HFFc6 (cell line): ENCODE measurements at places on chromosomes 3 and 15. TPM values are rescaled to one million over a fixed set of nuclear protein-coding genes. Genes with fewer than 3 reads are reported as not detected.

RARB gene
- 1.6 TPM in 1 of 3 replicates, not detected in the others for total RNA-seq

ROPN1 gene
- total RNA-seq, result not detected in 3 replicates

GP5 gene
- total RNA-seq, result not detected in 2 replicates

NPAP1 gene
- not detected in 3 replicates for total RNA-seq

FOXB1 gene
- not detected in 3 replicates for total RNA-seq

THPO gene
- total RNA-seq, result not detected in 2 replicates

FSTL1 gene
- total RNA-seq, result 1,621 to 1,855 TPM (median 1,800 TPM) in 3 replicates

GLDN gene
- total RNA-seq, result not detected in 3 replicates

KIF7 gene
- total RNA-seq, result 25.5 and 25.7 TPM in 2 replicates

ATP13A5 gene
- total RNA-seq, result not detected in 3 replicates

GRCh38 chr3:133213937-133214336 lies 175.7 kb downstream of the TMEM108 start:
- peaks cover 3% of the 10 kb centered on the region; the same call in 1 of the 2 replicates for H3K27me3 ChIP-seq
- H3K36me3 ChIP-seq, result no peaks in the 10 kb centered on the region
- H3K4me1 ChIP-seq, result peaks cover 6% of the 10 kb centered on the region; the same call in 1 of the 2 replicates

DNA sequence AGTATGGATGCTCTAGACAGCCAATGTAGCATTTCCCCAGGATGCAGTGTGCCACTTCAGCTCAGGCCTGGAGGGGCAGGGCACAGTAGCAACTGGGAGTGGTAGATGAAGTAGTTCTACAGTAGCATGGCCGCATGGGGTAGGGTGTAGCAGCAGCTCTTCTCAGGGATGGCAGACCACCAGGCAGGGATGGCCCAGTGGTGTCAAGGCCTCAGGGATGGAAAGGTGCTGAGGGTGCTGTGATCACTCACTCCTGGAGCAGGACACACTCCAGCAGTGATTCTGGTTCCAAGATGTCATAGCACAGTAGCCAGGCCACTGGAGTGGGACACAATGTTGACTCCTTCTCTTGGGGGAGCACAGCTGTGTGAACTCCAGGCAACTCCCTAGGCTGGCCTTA lies 210.9 kb upstream of the LYSMD4 start:
- H3K4me1 ChIP-seq, result no peaks in the 10 kb centered on the region
- no peak overlapping the region for H3K27ac ChIP-seq
- H3K27me3 ChIP-seq, result no peaks in the 10 kb centered on the region
- H3K4me3 ChIP-seq, result no peak overlapping the region
- H3K36me3 ChIP-seq, result no peaks in the 10 kb centered on the region

GRCh38 chr3:32147509-32147908 lies 41.1 kb downstream of the GPD1L start:
- no peak overlapping the region for H3K4me3 ChIP-seq
- no peaks in the 10 kb centered on the region for H3K36me3 ChIP-seq
- no peaks in the 10 kb centered on the region for H3K27me3 ChIP-seq
- DNase-seq, result no peak

- no peak overlapping the region for H3K27ac ChIP-seq
- H3K27me3 ChIP-seq, result peaks cover 69% of the 10 kb centered on the region
- no peak overlapping the region for H3K4me3 ChIP-seq
- no peaks in the 10 kb centered on the region for H3K4me1 ChIP-seq
- H3K36me3 ChIP-seq, result no peaks in the 10 kb centered on the region
Observed at GRCh38 chr15:66126031-66126441, 127.5 kb downstream of the MEGF11 start.

GRCh38 chr15:73322665-73323373 lies 45.9 kb downstream of the HCN4 start:
- H3K36me3 ChIP-seq, result no peaks in the 10 kb centered on the region
- no peak overlapping the region for H3K4me3 ChIP-seq
- H3K27me3 ChIP-seq, result peaks cover 18% of the 10 kb centered on the region
- no peak for DNase-seq
- H3K27ac ChIP-seq, result no peak overlapping the region
- H3K4me1 ChIP-seq, result no peaks in the 10 kb centered on the region

DNA sequence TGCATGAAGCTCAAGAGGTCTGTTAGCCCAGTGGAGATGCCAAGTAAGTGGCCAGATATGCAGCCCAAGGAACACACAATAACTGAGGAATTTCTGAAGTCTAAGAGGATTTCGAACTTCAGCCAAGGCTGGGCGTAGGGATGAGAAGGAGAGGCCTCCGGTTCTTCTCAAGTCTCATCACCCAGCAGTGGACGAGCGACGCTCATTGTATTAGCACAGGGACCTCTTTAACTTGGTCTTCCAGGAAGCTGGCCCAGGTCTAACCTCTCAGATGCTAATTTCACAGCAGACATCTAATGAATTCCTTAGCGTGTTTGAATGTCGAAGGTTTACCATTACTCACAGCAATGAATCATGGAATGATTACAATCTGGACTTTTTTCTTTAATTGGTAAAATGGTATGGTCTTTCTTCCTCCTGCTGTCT lies 85.0 kb downstream of the HES1 start:
- H3K4me3 ChIP-seq, result no peak overlapping the region
- peaks cover 36% of the 10 kb centered on the region for H3K27me3 ChIP-seq
- H3K4me1 ChIP-seq, result peaks cover 22% of the 10 kb centered on the region
- peak; percentile 35 for DNase-seq
- H3K36me3 ChIP-seq, result no peaks in the 10 kb centered on the region
- peak overlapping the region; percentile 41; the same call in 1 of the 2 replicates for H3K27ac ChIP-seq

GRCh38 chr3:129346695-129347457 lies 68.2 kb downstream of the HMCES start:
- H3K4me1 ChIP-seq, result 0 out of 2 replicates have a peak, but pooled peaks cover 4% of the 10 kb centered on the region
- peaks cover 37% of the 10 kb centered on the region for H3K27me3 ChIP-seq
- no peak overlapping the region for H3K4me3 ChIP-seq
- H3K27ac ChIP-seq, result no peak overlapping the region

GRCh38 chr15:73972984-73973682 lies 19.0 kb downstream of the STOML1 start:
- H3K27ac ChIP-seq, result no peak overlapping the region
- H3K4me1 ChIP-seq, result peaks cover 28% of the 10 kb centered on the region
- H3K36me3 ChIP-seq, result peaks cover 4% of the 10 kb centered on the region; the same call in 1 of the 2 replicates
- peak overlapping the region; percentile 52; the same call in 1 of the 2 replicates for H3K4me3 ChIP-seq
- DNase-seq, result peak; percentile 73

DNA sequence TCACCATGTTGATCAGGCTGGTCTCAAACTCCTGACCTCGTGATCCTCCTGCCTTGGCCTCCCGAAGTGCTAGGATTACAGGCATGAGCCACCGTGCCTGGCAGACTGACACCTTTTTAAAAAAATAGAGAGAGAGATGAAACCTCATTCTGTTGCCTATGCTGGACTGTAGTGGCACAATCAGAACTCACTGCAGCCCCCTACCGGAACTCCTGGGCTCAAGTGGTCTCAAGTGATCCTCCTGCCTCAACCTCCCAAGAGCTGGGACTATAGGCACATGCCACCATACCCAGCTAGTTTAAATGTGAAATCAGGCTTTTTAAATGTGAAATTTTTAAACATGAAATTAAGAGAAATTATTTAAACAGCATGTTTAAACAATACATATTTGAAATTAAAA lies 265.2 kb upstream of the UBE2E1 start:
- H3K4me3 ChIP-seq, result no peak overlapping the region
- no peaks in the 10 kb centered on the region for H3K36me3 ChIP-seq
- H3K27ac ChIP-seq, result no peak overlapping the region
- DNase-seq, result no peak
- no peaks in the 10 kb centered on the region; the same call in 1 of the 2 replicates for H3K27me3 ChIP-seq

DNA sequence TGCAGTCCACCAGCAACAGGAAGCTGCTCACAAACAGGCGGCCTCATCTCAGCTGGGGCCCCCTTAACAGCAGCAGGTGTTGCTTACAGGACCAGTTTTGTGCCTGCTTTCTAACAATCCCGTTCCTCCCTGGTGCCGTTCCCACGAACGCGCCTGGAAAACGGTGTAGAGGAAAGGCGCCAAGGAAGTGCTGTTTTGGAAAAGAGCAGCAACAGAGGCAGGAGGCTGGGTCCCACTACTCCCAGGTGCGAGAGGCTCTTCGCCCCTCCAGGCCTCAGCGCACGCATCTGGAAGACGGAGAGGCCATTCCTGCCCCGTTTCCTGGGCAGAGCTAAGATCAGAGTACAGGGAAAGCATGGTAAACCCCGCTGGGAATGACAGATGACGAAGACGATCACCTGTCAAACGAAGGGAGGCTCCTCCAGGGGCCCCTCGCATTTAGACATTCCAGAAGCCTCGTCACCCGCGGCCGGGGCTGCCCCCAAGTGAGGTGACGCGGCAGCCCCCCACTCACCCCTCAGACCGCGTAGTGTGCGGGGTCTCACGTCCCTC lies 603 bp downstream of the SCAPER start:
- peaks cover 31% of the 10 kb centered on the region for H3K4me1 ChIP-seq
- H3K4me3 ChIP-seq, result peak overlapping the region; percentile 92
- no peak for DNase-seq

DNA sequence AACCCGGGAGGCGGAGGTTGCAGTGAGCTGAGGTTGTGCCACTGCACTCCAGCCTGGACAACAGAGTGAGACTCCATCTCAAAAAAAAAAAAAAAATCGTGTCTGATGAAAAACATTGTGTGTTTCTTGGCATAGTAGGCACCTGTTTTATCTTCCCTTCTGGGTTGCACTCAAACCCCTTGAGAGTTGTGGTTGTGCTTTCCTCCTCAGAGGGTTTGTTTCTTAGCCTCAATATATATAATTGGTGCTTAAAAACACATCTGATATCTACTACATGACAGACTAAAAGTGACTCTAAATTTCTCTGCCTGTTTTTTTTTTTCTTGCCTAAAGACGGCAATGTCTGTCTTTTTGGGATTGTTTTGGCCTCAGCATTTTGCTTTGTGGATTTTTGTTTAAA lies 7.6 kb downstream of the NR1D2 start:
- H3K4me1 ChIP-seq, result peaks cover 55% of the 10 kb centered on the region
- peaks cover 3% of the 10 kb centered on the region; the same call in 1 of the 2 replicates for H3K27me3 ChIP-seq
- peaks cover 36% of the 10 kb centered on the region for H3K36me3 ChIP-seq
- no peak for DNase-seq
- no peak overlapping the region for H3K27ac ChIP-seq

DNA sequence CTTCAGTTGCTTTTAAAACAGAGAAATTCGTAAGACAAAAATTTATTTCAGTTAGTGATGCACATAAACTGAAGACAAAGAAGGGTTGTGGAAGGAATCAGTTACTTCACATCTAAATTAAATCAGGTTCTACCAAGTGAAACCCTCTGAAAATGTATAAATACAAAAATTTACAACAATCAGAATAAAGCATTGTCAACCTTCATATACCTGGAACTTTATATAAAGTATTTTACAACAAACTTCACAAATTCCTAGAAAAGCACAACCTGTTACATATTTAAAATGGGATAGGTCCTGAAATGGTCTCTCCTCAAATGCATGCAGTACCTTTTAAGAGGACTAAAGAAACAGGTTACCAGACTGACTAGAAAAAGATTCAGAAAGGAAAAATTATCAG lies 26.9 kb downstream of the ATOSA start:
- H3K4me3 ChIP-seq, result peak overlapping the region; percentile 67; the same call in 1 of the 2 replicates
- peaks cover 19% of the 10 kb centered on the region for H3K36me3 ChIP-seq
- peak overlapping the region; percentile 97 for H3K27ac ChIP-seq
- no peak for DNase-seq
- H3K27me3 ChIP-seq, result no peaks in the 10 kb centered on the region
- peaks cover 56% of the 10 kb centered on the region for H3K4me1 ChIP-seq

DNA sequence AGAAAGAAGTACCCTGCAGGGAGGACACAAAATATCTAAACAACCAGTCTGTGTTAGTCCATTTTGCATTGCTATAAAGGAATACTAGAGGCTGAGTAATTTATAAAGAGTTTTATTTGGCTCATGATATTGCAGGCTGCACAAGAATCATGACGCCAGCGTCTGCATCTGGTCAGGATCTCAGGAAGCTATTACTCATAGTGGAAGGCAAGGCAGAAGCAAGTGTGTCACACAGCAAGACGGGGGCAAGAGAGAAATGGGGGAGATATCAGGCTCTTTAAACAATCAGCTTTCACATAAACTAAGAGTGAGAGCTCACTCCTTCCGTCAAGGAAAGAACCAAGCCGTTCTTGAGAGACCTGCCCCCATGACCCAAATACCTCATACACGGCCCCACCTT lies 614.8 kb downstream of the ZIC1 start:
- H3K27ac ChIP-seq, result peak overlapping the region; percentile 46; the same call in 1 of the 2 replicates
- H3K4me3 ChIP-seq, result peak overlapping the region; percentile 47; the same call in 1 of the 2 replicates
- peaks cover 56% of the 10 kb centered on the region; the same call in 1 of the 2 replicates for H3K4me1 ChIP-seq
- no peaks in the 10 kb centered on the region; the same call in 1 of the 2 replicates for H3K36me3 ChIP-seq
- peak; percentile 21 for DNase-seq
- H3K27me3 ChIP-seq, result no peaks in the 10 kb centered on the region

- H3K4me3 ChIP-seq, result no peak overlapping the region
- DNase-seq, result no peak
- H3K27me3 ChIP-seq, result peaks cover 27% of the 10 kb centered on the region
- no peaks in the 10 kb centered on the region for H3K36me3 ChIP-seq
- H3K4me1 ChIP-seq, result no peaks in the 10 kb centered on the region
Observed at GRCh38 chr3:193917158-193917557, 218.8 kb upstream of the HES1 start.

GRCh38 chr3:147760941-147761340 lies 351.8 kb downstream of the ZIC1 start:
- DNase-seq, result no peak
- H3K27ac ChIP-seq, result no peak overlapping the region
- no peaks in the 10 kb centered on the region for H3K27me3 ChIP-seq
- H3K36me3 ChIP-seq, result no peaks in the 10 kb centered on the region
- H3K4me1 ChIP-seq, result no peaks in the 10 kb centered on the region

DNA sequence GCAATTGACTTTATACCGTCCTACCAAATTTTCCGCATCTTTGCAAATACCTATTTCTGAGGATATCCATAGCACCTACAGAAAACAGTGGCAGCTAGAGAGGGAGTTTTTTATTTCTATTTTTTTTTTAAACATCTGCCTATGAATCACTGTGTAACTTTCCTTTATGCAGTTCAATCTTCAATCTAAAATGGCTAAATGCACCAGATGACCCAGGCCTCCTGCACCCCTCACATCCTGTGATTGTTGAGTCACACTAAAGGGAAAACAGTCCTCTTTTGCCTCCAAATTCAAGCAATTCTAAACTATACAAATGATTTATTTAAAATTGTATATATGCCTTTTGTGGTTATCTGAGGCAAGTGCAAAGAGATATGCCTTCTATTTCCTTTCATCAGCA lies 20.1 kb upstream of the BCL6 start:
- DNase-seq, result peak; percentile 31
- H3K36me3 ChIP-seq, result no peaks in the 10 kb centered on the region; the same call in 1 of the 2 replicates
- H3K4me3 ChIP-seq, result no peak overlapping the region
- no peaks in the 10 kb centered on the region for H3K27me3 ChIP-seq
- H3K27ac ChIP-seq, result no peak overlapping the region

GRCh38 chr15:83930392-83931212 lies 276.7 kb downstream of the ADAMTSL3 start:
- no peaks in the 10 kb centered on the region for H3K4me1 ChIP-seq
- no peak for DNase-seq
- no peak overlapping the region for H3K4me3 ChIP-seq
- no peak overlapping the region for H3K27ac ChIP-seq
- no peaks in the 10 kb centered on the region; the same call in 1 of the 2 replicates for H3K36me3 ChIP-seq
- H3K27me3 ChIP-seq, result peaks cover 2% of the 10 kb centered on the region; the same call in 1 of the 2 replicates
